ENCODE measurements at places on chromosomes 6 and 20. TPM values are rescaled to one million over a fixed set of nuclear protein-coding genes. Genes with fewer than 3 reads are reported as not detected.

The AVP gene
- 0.34 TPM for polyA plus RNA-seq

- no peak for DNase-seq
Observed at GRCh38 chr20:24317224-24317623, 152.2 kb upstream of the SYNDIG1 start.

DNA sequence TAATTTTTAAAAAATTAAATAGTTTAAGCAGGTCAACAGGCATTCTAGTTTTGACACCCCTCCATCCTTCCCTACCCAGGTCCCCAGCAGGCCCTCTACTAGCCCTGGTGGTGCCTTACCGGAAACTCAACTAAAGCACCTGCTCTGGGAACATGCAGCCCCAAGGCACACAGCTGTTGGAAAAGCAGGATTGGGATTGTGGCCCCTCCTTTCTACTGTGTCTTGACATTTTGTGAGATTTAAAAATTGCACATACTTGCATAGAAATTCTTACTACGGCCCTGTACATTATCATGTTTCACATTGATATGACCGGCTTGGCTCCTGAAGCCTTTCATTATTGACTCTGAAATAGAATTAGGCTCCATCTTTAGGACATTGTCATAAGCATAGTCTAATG, 423.2 kb downstream of the GRIK2 start:
- no peak for DNase-seq

DNA sequence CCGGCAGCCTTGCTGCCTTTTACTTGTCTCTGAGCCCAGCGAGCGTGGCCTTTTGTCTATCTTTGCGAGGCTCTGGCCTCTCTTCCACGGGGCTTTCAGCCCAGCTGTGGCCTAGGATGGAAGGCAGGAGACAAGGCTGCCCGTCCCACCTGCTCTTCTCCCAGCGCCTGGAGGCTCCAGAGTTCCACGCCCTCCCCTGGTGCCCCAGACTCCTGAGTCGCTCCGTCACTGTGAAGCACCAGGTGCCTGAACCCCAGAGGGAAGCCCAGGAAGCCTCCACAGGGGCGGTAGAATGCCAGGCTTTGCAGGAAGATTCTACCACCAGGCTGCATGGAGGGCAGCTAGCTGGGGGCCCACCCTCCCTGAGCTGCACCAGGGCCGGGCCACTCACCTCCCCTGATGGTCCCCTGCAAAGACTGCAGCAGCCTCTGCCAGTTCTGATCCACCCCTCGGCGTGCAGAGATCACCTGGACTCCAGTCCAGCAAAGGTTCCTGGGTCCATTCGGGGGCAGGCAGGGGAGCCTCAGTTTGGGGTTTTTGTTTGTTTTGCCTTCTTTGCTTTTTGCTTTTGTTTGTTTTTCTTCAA, 384.6 kb downstream of the CDH4 start:
- no peak for DNase-seq

DNA sequence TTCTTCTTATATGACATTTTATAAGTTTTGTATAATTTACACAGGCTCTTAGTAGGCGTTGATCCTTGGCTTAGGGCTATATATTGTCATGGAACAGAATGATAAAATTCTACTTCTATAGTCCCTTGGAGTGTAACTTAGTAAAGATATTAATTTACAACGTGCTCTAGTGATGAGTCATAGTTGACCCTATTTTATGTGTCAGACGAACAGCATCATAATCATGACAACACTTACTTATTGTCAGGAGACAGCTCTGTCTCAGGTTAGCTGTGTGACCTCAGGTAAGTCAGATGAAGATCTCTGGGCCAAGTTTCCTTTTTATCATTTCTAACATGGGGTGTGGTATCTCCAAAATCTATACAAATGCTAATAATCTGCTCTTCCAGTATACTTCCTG, 473.5 kb downstream of the UTRN start:
- no peak for DNase-seq

The ZNF391 gene
- polyA plus RNA-seq: 14.6 TPM

GRCh38 chr20:57103146-57103800, 163.2 kb downstream of the BMP7 start:
- DNase-seq: no peak

The THEMIS gene
- not detected for polyA plus RNA-seq

Data from renal pelvis (tissue), 12 donors.